ENCODE measurements at places on chromosomes 16 and 17. TPM values are rescaled to one million over a fixed set of nuclear protein-coding genes. Genes with fewer than 3 reads are reported as not detected.

DNA sequence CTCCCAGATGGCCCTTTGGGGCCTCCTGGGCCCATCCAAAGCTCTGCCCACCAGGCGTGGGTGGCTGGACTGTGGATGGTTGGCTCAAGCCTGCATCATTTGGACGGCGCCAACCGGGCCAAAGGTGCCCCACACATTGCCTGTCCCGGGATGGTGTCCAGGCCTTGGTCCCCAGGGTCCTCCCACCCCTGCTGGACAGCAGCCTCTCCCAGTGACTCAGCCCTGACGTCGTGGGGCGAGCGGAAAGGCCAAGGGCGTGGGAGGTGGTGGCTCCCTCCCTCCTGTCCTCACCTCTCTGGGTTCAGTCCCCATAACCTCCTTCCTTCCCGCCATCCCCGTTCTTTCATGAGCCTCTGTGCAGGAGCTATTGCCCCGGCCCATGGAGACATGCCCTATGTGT is 42.1 kb upstream of the DLX4 start:
- no peak for DNase-seq

- no peak for DNase-seq
Observed at GRCh38 chr16:4452674-4453073, 21.8 kb downstream of the NMRAL1 start.

GRCh38 chr17:55961386-55961785 is 191.9 kb upstream of the ANKFN1 start:
- DNase-seq = no peak

GRCh38 chr17:56173958-56174835 is 20.9 kb downstream of the ANKFN1 start:
- no peak for DNase-seq

- DNase-seq = no peak
Observed at GRCh38 chr16:14678748-14679497, 15.2 kb downstream of the PLA2G10 start.

ZP2 gene
- not detected for polyA plus RNA-seq

All from SK-N-SH (cell line).